Central memory CD8-positive, alpha-beta T cell (primary cell): ENCODE measurements at places on chromosomes 16 and 17.

DNA sequence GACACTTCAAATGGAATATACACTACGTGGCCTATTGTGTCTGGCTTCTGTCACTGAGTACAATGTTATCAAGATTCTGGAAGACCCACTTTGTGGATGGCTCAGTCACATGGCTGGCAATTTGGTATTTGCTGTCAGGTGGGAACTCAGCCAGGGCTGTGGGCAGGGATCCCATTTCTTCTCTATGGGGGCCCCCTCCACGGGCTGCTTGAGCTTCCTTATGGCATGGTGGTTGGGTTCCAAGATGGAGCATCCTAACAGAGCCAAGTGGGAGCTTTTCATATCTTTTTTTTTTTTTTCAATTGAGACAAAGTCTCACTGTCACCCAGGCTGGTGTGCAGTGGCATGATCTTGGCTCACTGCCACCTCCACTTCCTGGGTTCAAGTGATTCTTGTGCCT lies 18.0 kb upstream of the CEP20 start:
- DNase-seq: no peak

DNA sequence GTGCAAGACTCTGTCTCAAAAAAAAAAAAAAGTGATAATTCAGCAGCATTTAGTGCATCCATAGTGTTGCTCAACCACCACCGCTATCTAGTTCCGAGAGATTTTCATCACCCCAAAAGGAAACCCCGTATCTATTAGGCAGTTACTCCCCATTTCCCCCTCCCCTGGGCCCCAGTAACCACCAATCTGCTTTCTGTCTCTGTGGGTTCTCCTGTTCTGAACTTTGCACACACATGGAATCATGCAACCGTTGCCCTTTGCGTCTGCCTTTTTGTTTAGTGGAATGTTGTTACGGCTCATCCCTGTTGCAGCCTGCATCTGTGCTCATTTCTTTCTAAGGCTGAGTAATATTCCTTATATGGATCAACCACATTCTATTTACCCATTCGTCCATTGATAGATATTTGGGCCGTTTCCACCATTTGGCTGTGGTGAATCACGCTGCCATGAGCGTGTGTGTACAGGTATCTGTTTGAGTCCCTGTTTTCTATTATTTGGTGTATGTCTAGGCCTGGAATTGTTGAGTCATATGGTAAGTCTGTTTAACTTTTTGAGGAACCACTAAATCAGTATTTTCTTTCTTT lies 8.7 kb upstream of the SYNGR2 start:
- no peak for DNase-seq

GRCh38 chr16:76278980-76279379 lies 1.8 kb downstream of the CNTNAP4 start:
- DNase-seq: no peak

DNA sequence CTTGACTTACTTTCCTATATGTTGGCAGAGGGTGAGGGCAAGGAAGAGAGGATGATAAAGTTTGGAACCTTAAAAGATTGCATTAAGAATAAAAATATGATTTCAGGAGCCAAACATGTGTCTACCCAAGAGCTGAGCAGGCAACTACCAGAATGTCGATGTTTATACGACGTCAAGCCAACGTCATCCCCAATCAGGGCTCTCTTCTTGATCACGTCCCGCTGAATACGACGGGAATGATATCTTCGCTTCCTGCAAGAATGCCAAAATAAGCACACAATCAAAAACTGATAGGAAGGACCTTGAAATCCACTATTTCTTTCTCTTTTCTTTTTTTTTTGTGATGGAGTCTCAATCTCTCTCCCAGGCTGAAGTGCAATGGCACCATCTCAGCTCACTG lies 20.1 kb upstream of the ITGAE start:
- no peak for DNase-seq

GRCh38 chr16:19523184-19523558 lies 571 bp upstream of the CCP110 start:
- DNase-seq: no peak

- no peak for DNase-seq
Observed at GRCh38 chr16:76007645-76008044, 269.6 kb upstream of the CNTNAP4 start.

DNA sequence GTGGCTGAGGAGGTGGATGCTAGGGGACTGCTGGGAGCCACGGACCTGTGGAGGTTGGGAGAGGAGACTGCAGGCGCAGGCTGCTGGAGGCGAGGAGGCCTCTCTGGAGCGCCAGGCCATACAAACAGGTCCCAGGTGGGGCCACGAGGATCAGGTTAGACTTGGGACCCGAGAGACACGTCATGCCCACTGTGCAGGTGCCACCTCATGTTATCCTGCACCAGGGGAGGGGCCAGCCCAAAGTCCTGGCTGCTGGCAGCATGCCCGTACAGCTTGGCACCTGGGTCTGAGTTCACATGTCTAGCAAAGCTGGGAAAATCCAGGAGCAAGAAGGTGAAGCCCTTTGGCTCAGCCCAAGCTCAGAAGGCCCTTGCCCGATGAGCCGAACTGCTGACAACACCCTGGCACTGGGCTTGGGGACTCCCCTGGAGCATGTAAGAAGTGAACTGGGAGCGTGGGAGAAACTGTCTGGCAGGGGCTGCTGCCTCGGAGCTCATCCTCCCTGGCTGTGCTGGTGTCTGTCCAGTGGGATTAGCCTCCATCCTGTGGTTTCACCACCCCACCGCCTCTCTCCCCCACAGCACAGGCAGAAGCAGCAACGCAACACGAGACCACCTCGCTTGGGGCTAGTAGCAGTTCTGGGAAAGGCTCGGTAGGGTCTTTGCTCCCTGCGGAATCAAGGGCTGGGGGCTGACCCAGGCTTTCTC lies 5.3 kb downstream of the ARHGDIA start:
- no peak for DNase-seq

DNA sequence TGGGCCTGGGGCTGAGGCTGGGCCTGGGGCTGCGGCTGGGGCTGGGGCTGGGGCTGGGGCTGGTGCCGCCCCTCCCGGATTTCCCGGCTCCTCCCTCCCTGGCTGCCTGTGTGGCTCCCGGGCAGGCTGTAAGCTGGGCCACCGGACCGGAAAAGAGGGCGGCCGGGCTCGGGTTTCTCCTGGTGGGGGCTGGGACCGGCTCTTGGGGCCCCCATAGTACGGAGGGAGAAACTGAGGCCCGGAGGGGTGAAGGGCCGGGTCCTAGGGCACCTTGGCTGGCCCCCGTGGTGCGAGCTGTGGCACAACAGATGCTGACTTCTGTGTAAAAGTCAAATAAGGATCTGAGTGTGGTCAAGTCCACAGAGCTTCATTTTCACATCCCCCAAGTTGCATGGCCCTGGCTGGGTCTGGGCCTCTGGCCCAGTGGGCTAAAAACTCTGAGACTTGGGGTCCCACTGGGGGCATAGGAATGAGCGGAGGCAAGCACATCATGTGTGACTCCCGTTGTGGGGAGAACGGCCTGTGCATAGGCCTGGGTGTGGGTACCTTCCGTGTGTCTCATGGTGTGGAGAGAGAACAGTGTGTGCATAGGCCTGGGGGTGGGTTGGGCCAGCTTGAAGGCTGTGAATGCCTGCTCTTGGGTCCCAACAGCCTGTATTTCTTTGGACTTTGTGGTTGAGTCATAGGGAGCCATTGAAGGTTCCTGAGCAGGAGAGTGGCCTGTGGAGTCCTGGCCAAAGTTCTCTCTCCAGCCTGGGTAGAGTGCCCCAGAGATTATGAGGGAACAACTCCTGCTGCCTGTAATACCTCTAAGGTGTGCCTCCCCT lies 123.9 kb upstream of the CIBAR2 start:
- no peak for DNase-seq

DNA sequence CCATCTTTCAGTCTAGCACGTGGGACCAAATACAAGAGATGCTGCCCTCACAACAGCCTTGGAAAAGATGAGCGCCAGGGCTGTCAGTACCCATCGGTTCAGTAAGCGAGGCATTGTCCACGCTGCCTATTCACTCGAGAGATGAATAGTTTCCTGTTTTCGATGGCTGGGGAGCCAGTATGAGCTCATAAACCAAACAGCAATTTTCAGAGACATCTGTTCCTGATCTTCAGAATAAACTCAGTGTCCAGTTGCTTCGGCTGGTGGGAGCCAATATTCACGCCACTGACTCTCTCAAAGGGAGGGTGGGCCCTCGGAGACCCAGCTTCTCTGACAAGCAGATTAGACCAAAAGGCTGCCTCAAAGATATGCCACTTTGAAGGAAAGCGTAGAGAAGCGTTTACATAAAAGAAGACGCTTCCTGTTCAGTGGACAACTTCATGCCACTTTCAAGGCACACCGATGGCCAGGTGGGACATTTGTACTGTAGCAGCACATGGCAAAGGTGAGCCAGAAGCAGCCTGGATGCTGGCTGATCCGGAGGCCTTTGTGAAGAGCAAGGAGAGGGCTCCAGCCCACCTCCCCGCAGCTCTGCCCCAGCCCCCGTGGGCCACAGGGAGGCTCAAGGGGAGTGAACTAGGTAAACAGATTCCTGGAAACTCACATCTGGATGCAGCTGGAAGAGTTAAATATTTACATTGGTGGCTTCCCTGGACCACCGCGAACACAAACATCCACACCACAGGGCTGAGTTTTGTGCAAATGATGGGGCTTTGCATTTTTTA lies 6.0 kb downstream of the TIMM22 start:
- no peak for DNase-seq

DNA sequence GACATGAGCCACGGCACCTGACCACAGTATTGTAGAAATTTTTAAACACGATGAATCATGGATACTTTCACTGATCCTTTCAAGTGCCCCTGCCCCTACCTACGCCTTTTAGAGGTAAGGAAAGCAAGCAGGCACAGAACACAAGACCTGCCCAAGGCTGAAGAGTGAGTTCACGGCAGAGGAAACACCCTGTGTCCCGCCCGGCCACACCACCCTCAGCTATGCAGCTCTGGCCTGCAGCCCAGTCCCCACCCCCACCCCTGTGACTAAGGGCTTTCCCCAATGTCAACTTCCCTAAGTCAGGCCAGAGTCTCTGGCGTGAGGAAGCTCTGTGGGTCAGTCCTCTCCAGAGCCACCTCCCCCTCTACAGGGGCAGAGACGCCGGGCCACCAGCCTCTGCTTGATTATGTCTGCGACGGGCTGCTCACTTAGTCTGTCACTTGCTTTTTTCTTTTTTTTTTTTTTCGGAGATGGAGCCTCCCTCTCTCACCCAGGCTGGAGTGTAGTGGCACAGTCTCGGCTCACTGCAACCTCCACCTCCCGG lies 8.4 kb downstream of the SLC16A5 start:
- DNase-seq: no peak

- no peak for DNase-seq
Observed at GRCh38 chr16:15141586-15141985, 47.5 kb upstream of the RRN3 start.

GRCh38 chr17:11506635-11507034 lies 91.6 kb upstream of the DNAH9 start:
- DNase-seq: no peak

DNA sequence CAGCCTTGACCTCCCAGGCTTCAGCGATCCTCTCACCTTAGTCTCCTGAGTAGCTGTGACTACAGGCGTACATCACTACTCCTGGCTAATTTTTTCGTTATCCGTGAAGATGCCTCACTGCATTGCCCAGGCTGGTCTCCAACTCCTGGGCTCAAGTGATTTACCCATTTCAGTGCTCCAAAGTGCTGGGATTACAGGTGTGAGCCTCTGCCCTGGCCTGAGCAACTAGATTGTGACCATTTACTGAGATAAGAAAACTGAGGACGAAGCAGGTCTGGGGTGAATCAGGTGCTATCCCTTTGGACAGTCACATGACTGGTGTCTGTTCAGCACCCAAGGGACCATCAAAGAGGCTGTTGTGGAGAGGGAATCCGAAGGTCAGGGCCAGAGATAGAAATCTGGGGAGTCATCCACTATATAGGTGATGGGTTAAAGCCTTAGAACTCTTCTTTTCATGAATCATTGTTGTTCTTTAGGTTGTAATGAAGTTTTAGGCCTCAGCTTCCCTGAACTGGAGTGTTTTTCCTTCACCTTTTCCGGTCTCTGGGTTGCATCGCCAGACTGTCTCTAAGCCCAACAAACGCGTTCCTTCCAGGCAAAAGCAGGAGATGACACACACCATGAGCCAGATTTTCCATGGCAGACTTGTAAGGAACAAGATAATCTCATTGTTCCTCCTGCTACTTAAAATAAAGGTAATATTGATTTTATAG lies 62.5 kb downstream of the FTO start:
- no peak for DNase-seq

DNA sequence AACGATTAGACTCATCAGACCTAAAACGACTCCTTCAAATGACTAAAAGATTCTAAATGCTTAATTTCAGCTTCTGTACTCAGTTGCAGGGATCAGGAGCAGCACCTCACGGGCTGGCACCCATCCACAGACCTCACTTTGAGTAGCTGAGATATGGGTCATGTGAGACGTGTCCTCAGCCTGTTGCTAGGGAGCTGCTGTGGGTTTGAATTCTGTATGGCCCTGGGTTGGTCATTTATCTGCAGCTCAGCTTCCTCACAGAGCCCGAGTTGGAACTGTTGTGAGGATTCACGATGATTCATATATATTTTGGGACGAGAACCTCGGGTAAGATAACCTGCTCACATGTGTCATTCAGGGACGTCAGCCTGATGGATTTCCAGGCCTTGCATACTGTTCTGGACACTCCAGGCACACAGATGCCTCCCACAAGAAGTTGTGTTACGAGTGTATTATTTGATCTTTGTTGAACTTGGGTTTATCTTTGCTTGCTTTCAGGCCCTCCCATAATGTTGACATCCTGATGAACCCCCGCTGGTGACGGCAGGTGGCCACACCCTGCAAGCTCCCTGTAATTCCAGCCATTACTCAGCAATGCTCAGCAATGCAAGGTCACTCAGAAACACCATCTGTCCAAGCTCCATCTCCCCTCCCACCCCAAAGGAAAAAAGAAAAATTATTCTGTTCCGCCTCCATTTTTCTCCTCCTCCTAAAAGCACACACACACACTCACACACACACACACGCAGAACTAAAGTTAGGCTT lies 137.6 kb downstream of the RBFOX3 start:
- no peak for DNase-seq

DNA sequence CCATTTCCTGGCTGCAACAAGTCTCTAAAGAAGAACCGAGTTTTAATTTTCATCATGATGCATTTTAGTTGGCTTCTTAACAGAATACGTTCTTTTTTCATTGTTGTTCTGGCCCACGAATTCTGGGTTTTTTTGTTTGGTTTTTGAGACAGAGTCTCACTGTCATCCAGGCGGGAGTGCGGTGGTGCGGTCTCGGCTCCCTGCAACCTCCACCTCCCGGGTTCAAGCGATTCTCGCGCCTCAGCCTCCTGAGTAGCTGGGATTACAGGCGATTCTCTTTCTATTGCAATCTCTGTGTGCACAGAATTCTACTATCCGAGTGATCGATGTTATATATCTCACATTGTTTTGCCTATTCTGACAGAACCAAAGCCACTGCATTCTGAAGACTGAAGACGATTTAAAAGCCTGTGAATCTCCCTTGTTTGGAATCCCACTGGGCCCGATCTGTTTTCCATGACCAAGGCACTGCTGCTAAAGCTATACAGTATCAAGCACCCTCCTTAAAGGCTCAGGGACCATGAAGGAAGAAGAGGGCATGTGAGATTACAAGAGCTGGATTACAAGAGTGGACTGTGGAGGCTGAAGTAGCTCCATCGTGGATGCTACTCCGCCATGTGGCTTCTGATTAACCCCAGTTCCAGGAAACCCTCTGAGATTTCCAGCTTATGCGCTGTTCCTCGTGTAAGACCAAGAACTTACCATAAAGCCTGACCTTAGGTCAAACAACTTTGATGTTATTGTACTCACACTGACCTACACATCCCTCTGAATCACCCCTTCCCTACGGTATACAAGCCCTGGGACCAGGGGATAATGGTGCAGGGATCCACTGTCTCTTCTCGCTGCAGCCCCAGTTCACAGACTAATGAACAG lies 44.3 kb downstream of the ADCY9 start:
- no peak for DNase-seq

- no peak for DNase-seq
Observed at GRCh38 chr17:13084420-13084819, 66.6 kb upstream of the ELAC2 start.
